ENCODE measurements at places on chromosomes 11 and 22.

DNA sequence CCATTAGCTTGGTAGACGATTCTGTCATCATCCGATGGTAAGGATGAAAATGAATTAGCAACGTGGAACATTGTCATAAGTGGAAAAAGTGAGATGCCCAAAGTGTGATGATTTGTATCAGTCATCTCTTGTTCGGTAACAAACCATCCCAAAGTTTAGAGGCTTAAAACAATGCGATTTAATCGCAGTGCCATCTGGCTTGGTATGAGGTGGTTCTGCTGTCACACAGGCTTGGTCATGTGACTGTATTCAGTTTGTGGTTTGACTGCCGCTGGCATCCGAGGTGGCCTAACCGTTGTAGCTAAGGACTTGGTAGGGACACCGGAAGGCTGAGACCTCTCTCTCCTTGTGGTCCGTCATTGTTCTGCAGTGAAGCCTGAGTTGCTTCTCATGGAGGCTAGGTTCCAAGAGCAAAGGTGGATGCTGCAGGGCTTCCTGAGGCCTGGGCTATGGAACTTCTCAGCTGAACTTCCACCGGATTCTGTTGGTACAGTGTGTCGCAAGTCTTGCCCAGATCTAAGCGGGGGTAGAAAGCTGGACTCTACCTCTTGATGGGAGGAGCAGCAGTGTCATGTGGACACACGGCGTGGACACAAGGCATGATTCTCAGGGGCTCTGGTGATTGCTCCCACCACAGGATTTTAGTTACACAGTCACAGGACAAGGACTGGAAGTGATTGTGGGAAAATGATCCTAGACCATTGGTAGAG, 36.3 kb downstream of the BCR start:
- peak; percentile 23 for DNase-seq

GRCh38 chr11:28757725-28758515, 649.7 kb downstream of the METTL15 start:
- DNase-seq, result no peak

GRCh38 chr11:2140411-2141400, 1.5 kb upstream of the IGF2 start:
- DNase-seq, result no peak

DNA sequence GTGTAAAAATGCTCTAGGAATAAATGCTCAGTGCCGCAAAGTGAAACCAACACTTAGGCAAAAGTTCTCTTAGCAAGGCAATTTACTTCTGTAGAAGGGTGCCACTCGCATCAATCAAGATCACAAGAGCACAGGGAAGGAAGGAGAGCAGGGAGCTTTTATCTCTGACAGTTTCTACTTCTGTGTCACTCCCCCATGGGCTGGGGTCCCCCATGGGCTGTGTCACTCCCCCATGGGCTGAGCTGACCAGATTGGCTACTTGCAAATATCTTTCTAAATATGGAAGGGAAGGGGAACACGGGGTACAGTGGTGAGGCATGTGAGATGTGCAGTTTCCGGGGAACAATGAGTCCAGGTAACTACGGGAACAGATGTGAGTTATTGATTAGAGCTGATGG, 397 bp downstream of the OR52N2 start:
- no peak for DNase-seq

- DNase-seq, result no peak
Observed at GRCh38 chr22:37320726-37321677, 38.7 kb downstream of the CYTH4 start.

DNA sequence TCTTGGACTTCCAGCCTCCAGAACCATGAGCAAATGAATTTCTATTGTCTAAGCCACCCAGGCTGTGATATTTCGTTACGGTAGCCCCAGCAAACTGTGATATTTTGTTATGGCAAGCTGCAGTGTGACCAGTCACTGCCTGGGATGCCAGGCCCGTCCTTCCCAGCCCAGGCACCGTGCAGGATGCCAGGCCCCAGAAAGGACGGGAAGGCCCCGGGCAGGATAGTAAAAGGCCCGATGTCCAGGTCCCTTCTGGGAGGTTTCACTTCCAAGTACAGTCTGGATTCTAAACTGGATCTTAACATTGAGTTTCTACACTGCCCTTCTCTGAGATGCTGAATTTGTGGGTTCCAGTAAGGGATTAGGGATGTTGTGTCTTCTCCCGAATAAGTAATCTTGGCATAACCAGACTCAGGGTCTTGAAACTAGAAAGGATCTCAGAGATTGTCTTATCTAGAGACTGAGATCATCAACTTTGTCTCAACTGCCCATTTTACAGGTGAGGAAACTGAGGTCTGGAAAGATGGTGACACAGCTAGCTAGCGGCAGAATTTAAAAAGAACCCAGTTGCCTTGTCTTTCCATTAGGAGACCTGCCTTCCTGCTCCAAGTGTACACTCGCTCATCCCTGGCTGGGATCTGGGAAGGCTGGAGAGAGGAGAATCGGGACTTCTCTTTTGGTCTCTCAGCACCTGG, 19.9 kb downstream of the RPUSD4 start:
- DNase-seq, result no peak

All from T-helper 9 cell (primary cell).